ENCODE measurements at places on chromosomes 6 and 20.

- DNase-seq: peak; percentile 89
Measured at GRCh38 chr6:14129575-14129974, 12.0 kb downstream of the CD83 start.

GRCh38 chr6:39818695-39819094 lies 26.5 kb downstream of the DAAM2 start:
- no peak for DNase-seq

DNA sequence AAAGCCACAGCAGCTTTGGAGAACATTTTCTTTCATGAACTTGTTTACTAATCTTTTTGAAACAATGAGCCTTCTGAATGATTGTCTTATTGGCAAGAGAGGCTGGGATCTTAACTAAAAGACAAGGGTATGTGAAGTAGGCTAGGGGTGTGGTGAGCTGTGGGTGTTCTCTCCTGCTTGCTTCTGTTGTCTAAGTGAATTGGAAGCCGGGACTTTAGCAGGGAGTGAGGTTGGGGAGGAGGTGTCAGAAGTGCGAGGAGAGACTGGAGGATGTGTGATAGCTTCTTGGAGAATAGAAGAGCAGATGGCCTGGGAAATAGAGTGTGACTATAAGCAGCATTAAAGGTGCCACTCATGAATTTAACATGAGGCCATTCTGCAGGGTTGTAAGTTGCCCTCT lies 562.8 kb downstream of the UTRN start:
- DNase-seq: no peak

DNA sequence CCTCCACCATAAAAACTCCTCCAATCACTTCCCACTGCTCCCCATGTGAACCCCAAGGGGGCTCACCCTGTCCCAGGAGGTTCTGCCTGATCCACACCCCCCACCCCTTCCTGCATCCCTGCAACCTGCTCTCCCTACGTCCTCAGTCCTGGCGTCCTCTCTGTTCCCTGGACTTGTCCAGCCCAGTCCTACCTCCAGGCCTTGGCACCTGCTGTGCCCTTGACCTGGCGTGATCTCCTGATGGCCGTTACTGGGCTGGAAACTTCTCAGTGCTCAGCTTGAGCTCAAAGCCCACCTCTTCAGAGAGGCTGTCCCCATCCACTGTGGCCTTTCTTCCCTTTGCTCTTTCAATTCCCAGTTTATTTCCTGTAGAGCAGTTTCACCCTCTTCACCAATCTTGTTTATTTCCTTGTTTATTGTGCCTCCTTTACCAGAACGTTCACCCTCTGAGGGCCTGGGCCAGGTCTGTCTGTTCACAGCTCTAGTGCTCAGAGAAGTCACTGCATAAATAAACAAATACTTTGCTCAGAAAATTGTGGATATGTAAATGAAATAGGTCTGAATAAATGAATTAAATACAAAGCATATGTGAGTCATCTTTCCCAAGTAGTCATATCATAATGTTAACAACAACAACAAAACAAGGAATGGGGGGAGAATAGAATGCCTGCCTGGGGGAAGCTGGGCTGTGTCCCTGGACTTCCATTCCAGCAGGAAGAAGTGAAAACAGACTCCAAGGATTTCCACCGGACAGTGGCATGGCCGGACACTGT lies 175.7 kb upstream of the SULF2 start:
- DNase-seq: no peak

GRCh38 chr20:35370751-35371150 lies 41.0 kb downstream of the UQCC1 start:
- no peak for DNase-seq

DNA sequence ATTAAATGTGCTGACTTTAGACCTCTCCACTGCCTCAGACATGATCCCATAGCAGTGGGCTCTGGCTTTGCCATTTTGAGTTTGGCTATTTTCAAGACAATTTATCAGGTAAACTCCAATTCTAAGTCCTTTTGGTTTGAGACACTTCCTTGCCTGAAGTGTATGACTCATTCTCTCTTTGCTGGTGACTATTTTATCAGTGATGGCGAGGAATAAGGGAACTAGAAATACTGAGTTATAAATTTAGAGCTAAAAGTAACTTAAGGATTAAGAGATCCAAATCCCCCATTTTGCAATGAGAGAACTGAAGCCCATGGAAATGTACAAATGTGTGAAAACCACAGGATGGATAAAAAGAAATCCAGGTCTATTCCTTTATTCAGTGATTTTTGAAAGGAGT lies 30.9 kb upstream of the CD83 start:
- no peak for DNase-seq

- DNase-seq: no peak
Measured at GRCh38 chr6:167988154-167988495, 9.3 kb upstream of the KIF25 start.

DNA sequence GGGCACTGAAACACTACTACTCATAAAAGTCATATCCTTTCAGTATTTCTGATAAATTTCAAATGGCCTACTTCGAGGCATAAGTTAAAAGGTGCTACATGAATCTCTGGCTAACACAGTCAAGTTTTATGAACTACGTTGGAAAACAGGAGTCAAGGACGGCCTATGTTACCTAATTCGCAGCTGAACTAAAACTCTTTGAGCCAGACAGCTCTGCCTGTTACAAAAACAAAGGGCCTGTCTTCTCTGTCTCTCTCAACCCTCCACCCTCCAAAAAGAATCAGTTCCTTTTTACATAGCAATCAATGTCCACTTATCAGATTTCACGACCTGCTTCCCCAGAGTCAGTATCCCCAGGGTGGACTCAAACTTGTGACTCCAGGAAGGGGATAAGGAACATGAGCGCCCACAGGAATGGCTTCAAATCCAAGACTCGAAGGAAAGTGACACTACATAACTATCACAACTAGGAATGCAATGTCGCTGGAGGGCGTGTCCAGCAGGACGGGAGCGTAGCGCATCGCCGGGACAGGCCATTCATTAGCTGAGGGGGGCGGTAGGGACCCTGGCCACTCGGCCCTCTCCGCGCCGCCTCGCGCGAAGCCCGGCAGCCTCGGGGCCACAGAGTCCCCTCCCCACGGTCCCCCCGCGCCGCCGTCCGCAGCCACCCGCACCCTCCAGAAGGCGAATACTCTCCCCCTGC lies 591 bp downstream of the IBTK start:
- peak; percentile 46 for DNase-seq

- DNase-seq: peak; percentile 53
Measured at GRCh38 chr20:51258582-51259165, 235.8 kb upstream of the KCNG1 start.

DNA sequence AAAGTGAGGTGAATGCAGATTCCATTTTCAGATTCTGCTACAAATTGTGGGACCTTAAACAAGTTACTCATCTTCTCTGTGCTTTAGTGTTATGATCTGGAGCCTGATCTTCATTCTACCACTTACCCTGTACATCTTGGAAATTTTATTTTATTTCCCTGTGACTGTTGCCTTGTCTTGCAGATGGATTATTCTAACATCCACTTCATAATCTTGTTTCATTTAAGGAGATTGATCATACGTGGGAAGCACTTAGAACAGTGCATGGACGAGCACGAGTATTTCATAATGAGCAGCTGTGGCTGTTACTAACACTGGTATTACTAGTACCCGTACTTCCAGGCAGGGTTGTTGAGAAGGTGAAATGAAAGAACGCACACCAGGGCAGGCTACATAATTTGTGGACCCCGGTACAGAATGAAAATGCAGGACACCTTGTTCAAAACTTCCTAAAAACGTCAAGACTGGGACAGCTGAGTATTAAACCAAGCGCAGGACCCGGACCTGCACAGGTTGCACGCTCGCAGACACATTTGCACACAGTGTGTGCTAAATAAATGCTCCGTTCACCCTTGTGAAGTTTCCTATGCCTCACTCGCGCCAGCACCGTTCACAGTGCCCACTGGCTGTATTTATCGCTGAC lies 535 bp upstream of the CCDC170 start:
- DNase-seq: no peak
